ENCODE measurements at places on chromosomes 3 and 15.

DNA sequence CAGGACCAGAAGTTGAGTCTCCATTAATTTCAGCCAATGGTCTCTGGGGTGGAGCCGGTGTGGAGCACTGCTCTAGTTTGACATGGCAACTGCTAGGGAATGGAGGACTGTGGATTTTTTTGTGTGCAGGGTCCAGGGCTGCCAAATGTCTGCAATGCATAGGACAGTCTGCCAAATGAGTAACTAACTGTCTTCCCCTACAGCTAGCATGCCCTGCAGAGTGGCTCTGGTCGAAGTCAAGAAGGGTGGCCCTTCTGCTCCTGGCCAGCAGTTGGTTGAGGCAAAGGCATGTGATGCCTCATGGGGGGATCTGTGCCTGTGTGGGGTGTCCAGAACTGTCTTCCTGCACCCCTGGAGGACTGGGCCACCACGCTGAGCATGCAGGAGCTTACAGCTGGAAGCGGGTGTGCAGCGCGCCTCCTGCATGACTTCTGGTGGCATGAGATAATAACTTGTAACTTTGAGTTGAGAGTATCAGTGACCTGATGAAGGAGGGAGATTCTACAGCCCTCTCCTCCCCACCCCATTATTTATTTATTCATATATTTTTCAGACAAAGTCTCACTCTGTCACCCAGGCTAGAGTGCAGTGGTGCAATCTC is 4.6 kb downstream of the TPRA1 start:
- DNase-seq: no peak

DNA sequence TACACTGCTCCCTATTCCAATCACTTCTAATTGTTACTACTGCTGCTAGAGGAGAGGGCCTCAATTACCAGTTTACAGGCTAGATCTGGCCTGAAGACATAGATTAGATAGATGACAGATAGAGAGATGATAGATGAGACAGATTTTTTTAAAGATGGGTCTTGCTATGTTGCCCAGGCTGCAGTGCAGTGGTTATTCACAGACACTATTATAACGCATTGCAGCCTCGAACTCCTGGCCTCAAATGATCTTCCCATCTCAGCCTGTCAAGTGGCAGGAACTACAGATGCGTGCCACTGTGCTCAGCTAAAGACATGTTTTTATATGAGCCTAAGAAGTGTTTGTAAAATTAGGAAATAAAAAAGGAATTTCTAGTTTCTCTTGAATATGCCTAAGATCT is 6.2 kb downstream of the SLC33A1 start:
- no peak for DNase-seq

- DNase-seq: no peak
Observed at GRCh38 chr3:175150812-175151401, 291.8 kb downstream of the NAALADL2 start.

DNA sequence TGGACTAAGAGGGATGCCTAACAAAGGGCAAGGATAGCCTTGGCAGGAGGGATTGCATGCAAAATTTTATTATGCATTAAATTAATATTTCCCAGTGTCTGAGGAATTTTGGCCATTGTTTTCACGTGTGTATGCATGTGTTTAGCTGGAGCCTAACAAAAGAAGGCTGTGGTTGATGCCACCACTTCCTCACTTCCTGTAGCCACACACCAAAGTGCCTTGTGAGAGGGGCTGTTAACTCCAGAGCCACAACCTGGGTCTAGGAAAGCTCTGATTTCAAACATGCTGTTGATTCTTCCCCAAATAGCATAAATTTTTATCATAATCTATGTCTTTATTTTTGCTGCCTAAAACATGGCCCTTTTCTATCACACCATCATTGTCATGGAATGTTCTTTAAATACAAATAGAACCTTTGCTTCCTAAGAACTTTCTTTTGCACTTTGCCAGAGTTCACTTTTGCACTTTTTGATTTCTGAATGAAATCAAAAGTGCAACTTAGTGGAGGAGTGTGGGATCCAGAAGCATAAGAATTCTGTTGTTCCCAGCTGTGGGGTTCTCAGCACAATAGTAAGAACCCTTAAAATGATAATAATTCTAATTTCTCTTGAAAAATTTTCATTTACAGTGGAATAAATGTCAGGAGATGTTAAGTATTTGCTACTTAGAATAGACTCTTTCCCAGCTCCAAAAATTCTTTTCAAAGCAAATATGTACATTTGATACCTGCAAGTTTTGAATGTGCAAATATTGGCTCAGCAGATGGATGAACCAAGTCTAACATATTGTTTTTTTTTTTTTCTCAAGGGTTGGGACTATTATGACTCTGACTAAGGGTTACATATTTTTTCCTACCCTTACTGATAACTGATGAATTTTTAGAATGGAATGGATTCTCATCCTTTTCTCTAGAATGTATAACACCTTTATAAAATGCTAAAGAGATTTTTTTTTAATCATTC is 35.6 kb upstream of the SPTSSB start:
- no peak for DNase-seq

DNA sequence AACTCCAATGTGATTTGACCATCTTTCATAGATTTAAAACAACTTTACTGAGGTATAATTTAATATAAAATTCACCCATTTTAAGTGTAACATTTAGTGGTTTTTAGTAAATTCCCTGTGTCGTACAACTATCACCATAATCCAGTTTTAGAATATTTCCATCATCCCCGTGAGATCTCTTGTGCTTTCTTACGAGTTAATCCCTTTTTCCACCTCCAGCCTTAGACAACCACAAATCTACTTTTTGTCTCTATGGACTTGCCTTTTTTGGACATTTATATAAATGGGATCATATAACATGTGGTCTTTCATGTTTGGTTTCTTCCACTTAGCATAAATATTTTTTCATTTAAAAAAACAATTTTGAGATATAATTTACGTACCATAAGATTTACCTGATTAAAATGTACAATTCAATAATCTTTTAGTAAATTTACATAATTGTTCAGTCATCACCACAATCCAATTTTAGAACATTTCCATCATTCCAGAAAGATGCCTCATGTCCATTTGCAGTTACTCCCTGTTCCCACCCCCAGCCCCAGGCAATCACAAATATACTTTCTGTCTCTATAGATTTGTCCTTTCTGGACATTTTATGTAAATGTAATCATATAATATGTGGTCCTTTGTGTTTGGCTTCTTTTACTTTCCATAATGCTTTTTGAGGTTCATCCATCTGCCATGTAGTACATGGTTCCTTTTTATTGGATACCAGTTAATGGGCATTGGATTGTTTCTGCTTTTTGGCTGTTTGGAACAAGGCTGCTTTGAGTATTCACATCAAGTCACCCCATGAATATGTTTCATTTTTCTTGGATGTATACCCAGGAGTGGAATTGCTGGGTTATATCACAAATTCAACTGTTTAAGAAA is 3.1 kb downstream of the OXSR1 start:
- DNase-seq: no peak

DNA sequence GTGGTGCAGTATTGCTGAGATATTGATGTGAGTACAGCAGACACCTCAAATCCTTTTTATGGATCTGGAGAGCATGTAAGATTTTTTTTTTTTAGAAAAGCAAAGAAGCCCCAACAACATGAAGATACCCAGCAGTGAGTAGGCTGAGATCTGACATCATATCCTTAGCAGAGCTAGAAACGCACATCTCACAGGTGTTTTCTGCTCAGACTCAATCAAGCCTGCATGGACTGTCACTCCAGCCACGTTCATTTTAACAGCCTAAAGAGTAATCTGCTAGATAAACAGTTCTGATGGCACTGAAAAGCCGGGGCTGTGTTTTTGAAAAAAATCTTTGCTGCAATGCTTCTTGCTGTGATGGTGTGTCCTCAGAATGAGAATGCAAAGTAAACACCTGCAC is 544.2 kb downstream of the FGF12 start:
- DNase-seq: no peak

- no peak for DNase-seq
Observed at GRCh38 chr3:182686033-182686886, 107.0 kb upstream of the ATP11B start.

DNA sequence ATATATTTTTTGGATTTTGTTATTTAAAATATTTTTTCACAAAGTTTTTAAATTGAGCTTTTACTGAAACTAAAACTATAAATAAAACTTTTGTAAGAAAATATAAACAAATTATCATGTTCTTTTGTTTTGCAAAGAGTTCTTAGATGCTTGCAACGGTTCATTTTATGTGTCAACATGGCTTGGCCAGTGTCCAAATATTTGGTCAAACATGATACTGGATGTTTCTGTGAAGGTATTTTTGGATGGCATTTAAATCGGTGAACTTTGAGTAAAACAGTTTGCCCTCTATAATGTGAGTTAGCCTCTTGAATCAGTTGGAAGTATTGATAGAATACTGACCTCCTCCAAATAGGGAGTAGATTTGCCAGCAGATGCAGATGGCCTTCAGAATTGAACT is 612.6 kb upstream of the NECTIN3 start:
- DNase-seq: no peak

DNA sequence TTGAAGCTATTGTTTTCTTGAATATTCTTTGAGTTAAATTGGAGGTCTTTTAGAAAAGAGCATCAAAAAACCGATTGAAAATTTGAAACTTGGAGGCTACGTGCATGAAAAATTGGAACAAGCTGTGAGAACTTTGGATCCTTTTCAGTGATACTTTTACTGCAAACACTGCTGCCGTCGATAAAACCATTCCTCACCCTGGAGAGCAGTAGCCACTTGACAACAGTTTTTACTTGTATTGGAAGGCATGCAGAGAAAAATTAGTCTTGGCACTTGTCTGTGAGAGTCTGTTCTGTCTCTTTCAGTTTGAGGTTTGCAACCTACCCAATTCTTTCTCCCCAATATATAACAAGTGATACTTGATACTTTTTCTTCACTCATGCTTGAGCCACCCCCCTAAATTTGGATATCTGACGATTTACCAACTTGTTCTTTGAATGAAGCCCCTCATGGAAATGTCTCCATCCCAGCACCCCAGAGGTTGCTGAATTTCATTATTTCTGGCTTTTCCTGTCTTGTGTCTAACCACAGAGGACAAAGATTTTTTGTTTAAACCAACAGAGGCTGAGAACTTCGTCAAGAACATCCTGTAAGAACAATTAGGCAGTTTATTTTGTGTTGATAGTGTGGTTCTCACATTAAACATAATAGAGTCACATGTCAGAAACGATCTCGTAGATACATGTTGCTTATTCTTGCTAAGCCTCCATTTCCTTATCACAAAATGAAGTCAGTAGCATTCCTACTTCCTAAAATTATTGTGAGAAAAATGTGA is 307.3 kb upstream of the PLSCR5 start:
- DNase-seq: no peak

- no peak for DNase-seq
Observed at GRCh38 chr3:48301800-48302166, 31.7 kb downstream of the SPINK8 start.

GRCh38 chr3:143208976-143209714 is 89.6 kb downstream of the CHST2 start:
- DNase-seq: no peak

DNA sequence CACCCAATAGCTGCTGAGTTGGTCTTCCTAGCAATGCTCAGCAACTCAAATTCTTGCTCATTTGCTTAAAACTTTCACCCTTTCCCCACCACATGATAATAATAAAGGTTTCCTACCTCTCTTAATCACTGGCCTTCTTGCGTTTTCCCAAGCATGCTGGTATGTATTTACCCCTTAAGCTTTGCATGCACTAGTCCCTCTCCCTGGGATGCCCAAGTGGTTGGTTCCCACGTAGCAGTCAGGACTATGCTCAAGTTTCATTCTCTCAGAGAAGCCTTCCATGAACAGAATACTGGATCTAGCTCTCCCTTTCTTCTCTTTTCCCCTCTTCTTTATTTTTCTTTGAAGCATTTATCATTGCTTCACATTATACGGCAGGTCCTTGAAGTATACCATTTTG is 108.8 kb downstream of the KBTBD8 start:
- no peak for DNase-seq

GRCh38 chr3:64381367-64381766 is 156.1 kb upstream of the PRICKLE2 start:
- no peak for DNase-seq

DNA sequence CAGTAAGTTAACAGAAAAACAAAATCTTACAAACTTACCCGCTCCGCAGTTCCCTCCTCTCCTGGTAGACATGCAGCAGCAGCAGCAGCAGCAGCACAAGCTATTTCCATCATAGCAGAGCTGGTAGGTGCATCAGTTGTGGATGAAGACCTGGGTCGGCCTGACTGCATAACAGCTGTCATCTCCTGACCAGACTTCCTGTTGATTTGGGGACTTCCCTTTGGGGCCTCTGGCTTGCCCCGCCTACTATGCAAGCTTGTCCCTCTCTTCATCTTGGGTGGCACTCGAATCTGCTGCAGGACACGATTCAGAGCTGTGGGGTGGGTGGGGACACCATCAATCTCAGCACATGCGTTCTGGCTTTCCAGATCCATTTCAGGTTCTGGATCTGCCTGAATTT is 65.7 kb downstream of the TMCC1 start:
- DNase-seq: no peak

DNA sequence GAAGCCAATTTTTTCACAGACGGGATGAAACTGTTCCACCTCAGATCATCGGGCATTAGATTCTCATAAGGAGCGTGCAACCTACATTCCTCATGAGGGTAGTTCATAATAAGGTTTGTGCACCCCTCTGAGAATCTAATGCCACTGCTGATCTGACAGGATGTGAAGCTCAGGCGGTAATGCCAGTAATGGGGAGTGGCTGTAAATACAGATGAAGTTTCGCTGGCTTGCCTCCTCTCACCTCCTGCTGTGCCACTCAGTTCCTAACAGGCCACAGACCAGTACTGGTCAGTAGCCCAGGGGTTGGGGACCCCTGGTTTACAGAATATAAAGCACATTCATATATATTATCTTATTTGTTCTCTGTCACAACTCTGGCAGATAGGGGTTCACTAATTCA is 2.1 kb upstream of the LIMD1 start:
- DNase-seq: no peak

DNA sequence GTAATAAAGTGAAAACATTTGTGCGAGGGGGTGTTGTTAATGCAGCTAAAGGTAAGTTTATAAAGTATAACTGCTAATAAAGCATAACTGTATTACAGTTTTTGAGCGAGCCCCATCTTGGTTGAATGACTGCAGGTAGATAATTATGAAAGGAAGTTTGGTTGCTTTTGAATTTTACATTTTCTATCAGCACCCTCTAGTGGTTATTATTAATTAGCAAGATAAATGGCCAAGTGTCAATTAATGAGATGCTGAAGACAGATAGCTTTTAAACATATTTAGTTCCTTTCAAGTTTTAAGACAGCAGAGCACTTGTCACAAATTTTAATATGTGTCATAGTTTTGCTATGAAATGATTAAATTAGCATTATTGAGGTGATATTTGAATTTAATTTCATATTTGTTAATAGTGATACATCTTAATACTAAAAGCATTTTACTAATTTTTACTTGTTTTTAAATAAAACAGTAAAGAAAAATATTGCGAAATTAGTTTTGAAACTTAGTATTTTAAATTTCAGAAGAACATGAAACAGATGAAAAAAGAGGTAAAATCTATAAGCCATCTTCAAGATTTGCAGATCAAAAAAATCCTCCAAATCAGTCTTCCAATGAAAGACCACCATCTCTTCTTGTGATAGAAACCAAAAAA is 15.1 kb downstream of the U2SURP start:
- no peak for DNase-seq

GRCh38 chr3:87674397-87675161 is 384.2 kb downstream of the CGGBP1 start:
- DNase-seq: no peak
